CD4-positive, alpha-beta T cell treated with Interleukin-4 for 4 hours (primary cell): ENCODE measurements at places on chromosomes 6 and 20.
A peak's percentile ranks its signal among the peaks of the same experiment; 100 is the strongest.

DNA sequence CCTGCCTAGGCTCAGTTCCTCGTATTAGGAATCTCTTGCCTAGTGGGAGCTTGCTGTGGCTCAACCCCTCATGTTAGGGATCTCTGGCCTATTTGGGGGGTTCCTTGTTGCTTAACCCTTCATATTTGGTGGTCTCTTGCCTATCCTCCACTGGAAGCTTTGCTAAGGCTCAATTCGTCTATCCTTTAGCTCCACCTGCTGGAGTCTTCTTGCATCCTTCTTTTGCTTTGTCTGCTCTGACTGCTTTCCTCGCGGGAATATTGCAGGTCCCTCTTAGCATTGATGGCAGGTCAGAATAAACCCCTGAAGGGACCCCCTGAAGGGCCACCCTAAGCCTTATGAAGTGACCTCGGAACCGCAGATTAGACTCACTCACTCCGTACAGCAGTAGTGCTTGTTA lies 203.0 kb upstream of the TBX18 start:
- no peak for DNase-seq

DNA sequence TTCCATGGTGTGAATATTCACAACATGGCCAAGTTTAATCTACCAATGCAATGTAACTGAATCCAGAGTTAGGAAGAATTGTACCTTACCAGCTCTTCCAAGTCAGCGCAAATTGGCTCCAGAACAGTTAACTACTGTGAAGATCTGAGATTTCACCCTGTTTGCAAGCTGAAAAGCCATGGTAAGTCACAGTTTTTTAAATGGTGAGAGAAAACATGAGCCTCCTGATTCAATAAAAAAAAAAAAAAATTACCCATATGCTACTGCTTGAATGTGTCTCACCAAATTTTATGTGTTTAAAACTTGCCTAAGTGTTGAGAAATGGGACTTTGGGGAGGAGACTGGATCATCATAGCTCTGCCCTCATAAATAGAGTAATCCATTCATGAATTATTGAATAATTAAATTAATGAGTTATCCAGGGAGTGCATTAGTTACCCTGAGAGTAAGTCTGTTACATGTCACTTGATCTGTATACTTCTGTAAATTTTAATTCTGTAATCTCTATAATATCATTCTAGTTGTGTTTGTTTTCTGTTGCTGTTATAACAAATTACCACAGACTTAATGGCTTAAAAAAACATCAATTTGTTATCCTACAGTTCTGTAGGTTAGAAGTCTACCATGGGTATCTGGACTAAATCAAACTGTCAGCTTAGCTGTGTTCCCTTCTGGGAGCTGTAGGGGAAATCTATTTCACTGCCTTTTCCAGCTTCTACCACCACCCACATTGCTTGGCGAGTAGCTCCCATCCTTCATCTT lies 1355.9 kb downstream of the GRIK2 start:
- no peak for DNase-seq

DNA sequence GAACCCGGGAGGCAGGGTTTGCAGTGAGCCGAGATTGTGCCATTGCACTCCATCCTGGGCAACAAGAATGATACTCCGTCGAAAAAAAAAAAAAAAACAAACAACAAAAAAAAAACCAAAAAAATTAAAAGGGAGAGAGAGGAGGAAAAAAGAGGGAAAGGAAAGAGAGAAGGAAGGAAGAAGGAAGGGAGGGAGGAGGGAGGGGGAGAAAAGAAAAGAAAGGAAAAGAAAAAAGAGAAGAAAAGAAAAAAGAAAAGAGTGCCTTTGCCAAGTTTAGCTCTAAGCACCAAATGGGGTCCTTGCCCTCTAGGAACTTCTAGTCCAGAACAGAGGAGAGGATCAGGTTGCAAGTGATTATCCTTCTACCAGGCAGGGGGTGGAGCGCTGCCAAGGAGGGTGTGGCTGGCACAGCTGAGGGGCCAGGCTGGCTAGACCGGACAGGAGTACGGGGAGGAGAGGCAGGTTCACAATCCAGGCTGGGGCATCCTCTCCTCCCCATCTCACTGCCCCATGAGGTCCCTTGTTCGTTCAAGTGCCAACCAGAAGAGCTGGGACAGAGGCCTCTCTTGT lies 19.1 kb downstream of the GNAS start:
- DNase-seq: no peak

- DNase-seq: peak; percentile 50
Observed at GRCh38 chr6:40436685-40437604, 150.2 kb downstream of the LRFN2 start.

GRCh38 chr20:50583442-50584150 lies 73.4 kb downstream of the PTPN1 start:
- no peak for DNase-seq

DNA sequence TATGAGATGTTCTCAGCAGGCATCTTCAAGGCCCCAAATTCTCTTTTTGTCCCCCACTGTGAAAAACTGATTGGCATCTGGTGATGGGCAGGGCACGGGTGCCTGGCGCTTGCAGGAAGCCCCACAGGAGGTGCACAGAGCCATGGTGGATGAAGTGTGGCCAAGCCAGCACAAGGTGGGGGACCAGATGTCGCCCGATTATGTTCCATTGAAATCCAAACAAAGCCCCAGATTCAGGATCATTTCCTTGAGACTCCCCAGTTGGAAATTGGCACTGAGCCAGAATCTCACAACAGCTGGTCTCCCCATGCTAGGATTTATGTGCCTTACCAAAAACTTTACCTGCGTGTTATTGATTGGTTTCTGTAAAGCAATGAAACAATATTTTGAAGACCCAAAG lies 186.1 kb downstream of the ADAT2 start:
- no peak for DNase-seq

GRCh38 chr6:25027221-25027916 lies 91.6 kb upstream of the RIPOR2 start:
- peak; percentile 87 for DNase-seq

DNA sequence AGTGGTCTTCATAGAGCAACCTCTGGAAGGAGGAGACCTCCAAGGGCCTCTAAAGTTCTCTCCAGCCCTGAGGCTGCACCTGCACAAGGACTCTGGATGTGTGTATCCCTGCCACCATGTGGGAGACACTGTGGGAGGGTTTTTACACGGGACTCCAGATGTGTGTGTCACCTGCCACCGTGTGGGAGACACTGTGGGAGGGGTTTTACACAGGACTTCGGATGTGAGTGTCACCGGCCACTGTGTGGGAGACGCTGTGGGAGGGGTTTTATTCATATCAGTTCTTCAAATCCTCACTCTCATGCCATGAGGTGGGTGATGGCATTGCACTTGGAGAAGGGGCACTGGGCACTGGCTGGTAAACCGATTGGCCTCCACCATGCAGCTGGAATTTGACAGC lies 90.2 kb upstream of the SSTR4 start:
- DNase-seq: no peak

DNA sequence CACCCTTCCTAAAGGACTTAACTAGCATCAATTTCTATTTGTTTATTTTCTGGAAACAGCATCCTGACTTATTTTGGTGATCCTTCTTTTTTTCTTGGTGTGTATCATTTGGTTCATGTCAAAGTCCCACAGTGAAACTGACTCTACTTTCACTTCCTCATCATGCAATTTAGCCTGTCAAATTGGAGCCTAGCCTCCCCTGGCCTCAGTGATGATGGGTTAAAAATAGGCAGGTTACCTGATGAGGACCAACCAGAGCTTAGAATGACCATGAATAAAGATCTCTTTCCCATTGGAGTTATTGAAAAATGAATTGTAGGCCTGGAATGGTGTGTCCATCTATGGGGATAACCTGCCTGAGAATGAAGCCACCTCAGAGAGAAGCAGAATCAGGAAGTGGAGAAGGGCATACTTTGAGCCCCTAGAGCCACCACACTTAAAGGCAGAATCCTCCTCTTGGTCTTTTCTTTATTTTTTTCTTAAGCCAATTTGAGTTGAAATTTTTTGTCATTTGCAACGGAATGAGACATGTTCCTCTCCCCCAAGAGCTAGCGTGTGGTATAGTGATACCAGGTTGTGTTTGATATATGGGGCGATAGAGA lies 105.6 kb downstream of the BTBD3 start:
- DNase-seq: no peak

DNA sequence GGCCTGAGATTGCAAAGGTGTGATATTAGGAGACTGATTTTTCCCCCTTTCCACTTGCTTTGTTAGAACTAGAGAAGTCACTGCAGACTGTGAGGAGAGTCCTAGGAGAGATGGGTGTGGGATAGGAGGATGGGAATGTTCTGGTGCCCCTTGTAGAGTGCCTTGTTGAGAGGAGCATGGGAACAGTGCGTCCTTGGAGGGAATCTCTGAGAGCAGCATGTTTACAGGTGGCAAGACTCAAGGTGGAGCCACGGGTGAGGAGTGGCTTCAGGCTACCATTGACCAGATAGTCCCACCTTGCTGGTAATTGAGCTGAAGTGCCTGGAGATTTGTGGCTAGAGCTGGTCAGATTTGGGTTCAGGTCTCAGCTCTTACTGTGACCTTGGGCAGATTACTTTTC lies 6.0 kb downstream of the PLCG1 start:
- DNase-seq: no peak

- DNase-seq: no peak
Observed at GRCh38 chr6:160085226-160085625, 36.4 kb upstream of the SLC22A1 start.

DNA sequence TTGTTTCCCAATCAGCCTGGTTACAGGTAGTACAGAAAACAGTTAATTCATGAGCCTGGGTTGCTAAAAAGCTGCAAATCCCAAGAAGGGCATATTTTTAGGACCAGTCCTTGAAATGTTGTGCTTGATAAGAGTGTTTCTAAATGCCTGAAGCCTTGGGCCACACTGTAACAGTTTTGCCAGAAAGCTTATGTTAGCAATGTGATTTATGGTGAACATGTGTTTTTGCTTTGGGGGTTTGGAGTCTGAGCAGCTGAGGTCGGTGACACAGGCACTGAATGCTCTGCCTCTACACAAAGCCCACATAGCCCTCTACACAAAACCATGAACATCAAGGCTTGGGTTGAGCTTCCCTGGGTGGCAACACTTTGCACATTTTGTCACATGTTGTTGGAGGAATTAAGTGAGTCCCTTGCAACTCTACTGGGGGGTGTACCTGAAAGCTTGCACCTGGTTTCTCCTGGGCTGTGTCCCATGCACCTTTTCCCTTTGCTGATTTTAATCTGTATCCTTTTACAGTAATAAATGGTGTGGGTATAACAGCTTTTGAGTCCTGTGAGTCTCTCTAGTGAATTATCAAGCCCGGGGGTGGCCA lies 22.2 kb downstream of the AHI1 start:
- DNase-seq: no peak

DNA sequence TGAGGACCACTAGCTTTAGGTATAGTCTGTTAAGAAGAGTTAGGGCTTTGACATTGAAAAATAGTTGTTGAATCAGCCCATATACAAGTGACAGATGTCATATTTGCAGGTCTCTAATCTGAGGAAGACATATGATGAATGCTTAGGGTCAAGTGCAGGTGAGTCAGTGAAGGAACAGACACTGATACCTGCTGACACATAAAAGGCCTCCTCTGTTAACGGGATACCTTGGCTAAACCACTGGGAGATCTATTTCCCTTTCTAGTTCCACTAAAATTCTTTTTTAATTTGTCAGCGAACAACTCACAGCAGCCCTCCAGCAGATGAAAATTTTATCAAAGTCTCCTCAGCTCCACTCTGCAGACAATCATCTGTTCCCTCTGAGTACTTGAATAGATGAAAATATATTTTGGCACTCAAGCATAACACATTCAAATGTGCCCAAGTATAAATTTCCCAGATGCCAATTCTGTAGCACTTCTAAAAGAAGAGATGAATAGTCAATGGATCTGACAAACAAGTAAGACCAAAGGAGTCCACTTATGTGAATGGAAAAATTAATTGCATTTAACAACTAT lies 154.0 kb downstream of the KIF16B start:
- DNase-seq: no peak

GRCh38 chr20:2132461-2132901 lies 30.9 kb downstream of the STK35 start:
- DNase-seq: no peak

- no peak for DNase-seq
Observed at GRCh38 chr20:47038566-47039560, 144.2 kb downstream of the EYA2 start.

- DNase-seq: no peak
Observed at GRCh38 chr6:159953091-159953601, 15.7 kb upstream of the IGF2R start.

- DNase-seq: no peak
Observed at GRCh38 chr20:40173872-40174271, 515.2 kb downstream of the MAFB start.

DNA sequence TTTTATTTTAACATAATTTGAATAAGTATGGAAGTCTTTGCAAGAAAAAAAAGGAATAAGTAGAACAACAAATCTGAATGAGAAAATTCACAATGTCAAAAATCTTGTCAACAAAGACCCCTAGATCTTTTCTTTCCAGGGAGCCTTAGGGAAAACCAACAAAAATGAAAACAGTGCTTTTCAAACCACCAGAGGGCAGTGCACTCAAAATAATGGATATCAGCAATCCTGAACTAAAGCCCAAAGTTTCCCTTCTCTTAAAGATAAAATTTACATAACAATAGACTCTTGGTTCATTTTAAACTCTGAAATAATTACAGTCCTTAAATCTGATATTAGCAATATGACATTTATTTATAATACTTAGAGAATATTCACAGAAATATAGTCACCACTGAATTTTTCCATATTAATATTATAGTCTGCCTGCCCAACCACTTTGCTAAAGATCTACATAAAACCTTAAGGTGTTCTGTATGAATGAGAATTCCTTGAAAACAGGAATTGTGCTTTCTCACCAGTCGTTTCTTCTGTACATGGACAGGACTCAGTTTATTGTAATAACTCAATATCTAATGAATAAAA lies 105.3 kb upstream of the BMP5 start:
- no peak for DNase-seq

DNA sequence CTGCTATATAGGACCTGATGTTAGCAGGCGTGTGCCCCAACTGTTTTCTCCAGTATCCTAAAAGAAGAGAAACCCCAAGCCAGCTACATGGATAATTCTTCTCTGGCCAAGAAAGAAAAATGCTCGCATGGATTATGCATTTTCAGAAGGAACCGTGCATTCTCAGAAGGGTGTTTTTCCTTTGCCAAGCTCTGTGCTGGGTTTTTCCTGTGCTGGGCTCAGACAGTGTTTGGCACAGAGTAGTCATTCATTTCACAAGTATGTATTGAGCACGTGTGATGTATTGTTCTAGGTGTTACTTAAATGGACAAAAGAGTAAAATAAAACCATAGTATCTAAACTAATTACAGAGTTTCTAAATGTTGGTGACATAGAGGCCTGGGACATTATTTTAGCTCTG lies 62.7 kb upstream of the ZNF133 start:
- no peak for DNase-seq

DNA sequence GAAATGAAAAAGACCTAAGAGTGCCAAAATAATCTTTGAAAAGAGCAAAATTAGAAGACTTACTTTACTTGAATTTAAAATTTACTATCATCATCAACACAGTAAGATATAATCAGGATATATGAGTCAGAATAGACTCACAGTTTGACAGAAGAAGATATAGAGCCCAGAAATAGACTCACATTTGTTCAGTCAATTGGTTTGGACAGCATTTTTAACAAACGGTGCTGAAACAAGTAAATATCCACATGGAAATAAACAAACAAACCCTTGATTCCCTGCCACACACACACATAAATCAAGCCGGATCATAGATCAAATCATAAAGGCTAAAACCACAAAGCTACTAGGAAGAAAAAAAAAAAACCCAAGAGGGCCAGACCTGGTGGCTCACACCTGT lies 291.1 kb downstream of the ADGRG6 start:
- no peak for DNase-seq
